SHP77 treated with DMSO at 0.1 percent for 48 hours (cell line): ENCODE measurements at places on chromosomes 2 and 18.

DNA sequence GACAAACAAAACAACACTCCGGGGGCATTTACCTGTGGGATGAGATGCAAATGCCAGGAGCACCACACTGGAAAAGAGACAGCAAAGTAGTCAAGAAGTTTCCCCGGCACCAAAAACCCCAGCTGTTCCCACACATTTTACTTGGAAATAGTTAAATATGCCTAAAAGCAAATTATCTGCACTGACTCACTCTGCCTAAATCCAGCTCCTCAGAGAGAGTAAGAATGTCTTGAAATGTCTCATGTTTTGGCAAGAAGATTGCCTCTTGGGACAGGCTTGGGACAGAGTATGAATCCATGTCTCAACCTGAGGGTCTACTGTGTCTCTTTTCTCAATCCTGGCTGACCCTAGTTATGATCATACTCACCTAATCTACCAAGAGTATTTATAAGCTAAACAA is 87.5 kb upstream of the RIOK3 start:
- no peak for DNase-seq

DNA sequence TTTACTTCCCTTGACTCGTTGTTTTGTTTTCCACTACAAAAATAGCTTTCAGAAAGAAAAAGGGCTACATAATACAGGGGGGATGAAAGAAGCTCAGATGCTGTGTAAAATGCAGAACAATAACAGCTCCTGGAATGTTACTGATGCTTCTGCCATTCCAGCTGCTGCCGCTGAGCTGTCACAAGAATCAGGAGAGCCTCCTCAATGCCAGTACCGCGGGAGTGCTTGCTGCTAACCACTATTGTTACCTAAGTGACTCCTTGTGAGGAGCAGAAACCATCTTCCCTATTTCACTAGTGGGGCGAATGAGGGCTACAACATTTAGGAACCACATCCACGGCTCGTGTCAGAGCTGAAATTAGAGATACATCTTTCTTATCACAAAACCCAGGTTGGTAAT is 384.8 kb downstream of the GALR1 start:
- DNase-seq: no peak

DNA sequence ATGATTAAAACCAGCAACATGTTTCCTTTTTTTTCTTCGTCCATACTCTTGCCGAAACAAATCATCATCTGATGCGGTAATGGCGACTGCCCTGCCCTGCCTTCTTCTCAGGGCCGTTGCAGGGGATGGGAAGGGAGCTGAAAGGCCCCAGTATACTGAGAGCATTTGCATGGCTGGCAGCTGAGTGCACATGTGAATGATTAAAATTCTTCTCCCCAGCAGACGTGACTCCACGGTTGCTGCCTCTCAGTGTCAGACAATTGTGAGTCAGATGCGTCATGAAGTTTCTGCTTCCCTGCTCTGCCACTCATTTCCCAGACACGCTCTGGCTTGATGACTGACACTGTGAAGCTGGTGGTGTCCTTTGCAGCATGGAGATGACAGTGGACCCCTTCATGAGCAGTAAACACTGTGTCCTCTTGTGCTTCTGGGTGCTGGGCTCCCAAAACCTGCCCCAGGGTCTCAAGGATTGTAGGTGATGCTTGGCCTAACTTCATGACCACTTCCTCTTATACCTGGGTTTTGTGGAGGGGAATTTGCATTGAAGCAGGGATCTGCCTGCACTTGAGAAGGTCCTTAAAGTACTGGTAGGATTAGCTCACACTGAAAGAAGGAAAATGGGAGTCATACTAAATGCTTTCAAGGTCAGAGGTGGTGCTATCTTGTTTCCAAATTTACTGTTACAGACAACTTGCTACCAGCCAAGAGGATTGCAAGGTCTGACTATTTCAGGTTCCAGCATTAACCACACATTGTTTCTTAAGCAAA is 222.5 kb upstream of the COPS8 start:
- DNase-seq: no peak

DNA sequence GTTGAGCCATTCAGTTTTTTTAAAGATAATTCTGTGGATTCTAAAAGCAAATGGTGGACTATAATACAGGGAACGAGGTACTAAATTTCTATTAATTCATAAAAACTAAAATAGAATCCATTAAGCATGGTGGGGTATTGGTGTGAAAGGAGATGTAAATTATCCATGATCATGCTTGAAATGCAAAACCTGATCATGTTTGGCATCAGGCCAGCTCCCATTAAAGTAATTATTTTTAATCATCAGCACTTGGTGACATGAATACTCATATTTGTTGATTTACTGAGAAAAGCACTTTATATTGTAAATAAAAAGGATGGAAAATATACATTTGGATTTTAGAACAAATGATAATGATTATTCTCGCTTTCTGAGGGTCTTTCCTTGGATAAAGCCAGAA is 232.3 kb upstream of the MEIS1 start:
- DNase-seq: no peak

DNA sequence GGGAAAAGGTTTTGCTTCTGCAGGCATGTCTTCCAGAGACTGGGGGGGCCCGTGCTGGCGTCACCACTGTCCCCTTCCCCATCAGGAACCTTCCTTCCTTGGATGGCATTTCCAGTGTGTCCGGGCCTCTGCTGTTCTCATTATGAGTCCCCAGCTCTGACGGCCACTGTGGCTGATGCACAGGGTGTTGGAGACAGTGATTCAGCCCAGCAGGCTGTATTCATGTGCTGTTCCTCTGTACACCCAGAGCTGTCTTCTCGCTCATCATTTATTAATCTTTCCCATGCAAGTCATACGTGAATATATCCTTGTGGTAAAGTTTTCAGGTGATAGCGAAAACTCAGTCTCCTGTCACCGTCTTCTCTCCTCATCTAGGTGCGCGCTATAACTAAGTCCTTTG is 57.7 kb downstream of the ASAP2 start:
- DNase-seq: no peak

DNA sequence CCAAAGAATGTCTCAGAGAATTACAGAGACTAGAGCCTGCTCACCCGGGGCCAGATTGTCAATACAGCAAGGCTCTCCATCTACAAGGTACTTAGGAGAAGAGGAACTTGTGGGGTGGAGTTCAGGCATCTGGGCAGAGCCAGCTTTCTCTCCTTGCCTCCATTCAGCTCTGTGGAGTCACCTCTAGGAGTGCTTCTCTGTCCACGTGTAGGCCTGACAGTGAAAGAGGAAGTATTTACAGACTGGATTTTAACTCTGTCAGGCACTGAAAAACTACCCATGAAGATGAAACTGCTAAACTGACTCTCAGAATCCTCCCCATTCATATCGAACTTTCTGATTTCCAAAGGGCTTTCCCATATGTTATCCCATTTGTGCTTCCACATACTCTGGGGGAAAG is 315.6 kb downstream of the SETBP1 start:
- no peak for DNase-seq

DNA sequence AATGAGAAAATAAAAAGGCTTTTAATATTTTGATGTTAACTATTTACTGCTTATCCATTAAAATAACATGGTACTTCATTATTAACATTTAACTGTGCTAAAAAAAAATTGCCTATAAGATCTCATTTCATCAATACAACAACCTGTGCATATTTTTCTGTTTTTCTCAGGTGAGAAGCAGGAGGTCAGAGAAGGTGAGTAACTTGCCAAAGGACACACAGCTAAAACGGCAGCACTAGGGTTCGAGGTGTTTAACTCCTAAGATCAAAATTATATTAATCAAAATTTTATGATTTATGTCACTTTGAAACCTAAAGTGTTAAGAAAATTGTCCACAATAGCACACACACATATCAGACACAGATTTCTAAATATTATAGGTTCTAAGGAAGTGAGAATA is 366.0 kb downstream of the TGIF1 start:
- DNase-seq: no peak

GRCh38 chr2:97831121-97831520 is 117.7 kb downstream of the ZAP70 start:
- no peak for DNase-seq
